Left cardiac atrium (tissue), 4 donors: ENCODE measurements at places on chromosomes 13 and 19. TPM values are rescaled to one million over a fixed set of nuclear protein-coding genes. Genes with fewer than 3 reads are reported as not detected.

The NLRP7 gene
- not detected for total RNA-seq

DNA sequence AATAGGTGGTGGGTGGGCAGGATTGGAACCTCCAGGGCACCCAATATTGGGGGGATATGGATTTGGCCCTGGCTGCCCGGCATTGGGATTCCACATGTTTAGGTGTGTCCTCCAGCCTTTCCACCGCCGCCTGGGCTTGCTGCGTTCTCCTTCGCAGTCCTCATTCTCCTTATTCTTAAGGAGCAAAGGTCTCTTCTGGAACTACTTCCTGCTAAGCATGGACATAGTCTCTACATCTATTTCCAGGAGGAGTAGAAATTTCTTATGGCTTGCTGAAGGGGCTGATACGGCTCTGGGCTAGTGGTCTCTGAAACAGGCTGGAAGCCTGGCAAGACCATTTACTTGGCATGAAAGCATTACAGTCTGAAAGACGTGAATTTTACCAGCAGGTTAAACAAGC is 9.2 kb upstream of the FCGBP start:
- DNase-seq, result no peak

DNA sequence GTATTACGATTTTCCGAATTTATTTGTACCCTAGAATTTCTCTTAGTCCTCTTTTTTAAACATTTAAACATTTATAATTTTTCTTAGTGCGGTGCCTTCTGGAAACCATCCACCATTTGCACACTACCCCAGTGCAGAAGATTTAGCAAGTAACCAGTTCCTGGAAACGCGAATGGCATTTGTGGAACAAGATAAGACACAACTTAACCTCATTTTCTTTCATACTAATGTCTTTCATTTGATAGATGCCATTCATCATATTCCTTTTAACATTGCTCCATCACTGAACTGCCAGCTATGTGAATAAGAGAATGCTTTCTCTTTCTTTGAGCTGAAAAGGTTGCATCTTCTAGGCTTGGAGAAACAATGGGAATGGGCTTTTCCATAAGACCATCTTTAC is 6.8 kb downstream of the FRY start:
- no peak for DNase-seq

DNA sequence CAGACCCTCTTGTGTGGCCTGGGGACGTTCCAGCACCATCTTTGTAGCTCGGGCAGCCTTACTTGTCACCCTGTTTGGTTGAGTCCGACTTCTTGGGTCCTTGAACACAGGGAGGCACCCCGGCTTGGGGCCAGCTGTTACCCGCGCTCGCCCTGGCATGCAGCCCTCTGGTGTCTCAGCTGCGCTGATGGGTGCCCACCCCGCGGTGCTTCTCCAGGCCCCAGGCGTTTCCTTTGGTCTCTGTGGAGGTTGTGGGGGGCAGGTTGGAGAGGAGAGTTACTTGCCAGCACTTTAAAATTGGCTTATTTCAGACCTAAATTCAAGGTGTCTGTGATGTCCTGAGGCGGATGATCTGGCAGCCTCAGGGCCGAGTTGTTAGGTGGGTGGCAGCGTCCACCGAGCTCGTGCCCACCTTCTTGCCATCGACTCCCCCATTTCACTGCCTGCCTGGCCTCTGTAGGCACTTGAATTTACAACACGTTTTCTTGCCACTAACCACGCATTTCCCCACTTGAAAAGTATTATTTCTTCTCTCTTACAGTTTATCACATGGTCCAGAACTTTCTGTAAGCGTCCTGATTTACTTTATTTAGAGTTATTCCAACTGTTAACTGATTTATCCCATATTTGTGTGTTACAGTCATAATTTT is 16.9 kb downstream of the UBAC2 start:
- no peak for DNase-seq

- no peak for DNase-seq
These were observed 132.7 kb downstream of the UGGT2 start for GRCh38 chr13:95920485-95920884.

DNA sequence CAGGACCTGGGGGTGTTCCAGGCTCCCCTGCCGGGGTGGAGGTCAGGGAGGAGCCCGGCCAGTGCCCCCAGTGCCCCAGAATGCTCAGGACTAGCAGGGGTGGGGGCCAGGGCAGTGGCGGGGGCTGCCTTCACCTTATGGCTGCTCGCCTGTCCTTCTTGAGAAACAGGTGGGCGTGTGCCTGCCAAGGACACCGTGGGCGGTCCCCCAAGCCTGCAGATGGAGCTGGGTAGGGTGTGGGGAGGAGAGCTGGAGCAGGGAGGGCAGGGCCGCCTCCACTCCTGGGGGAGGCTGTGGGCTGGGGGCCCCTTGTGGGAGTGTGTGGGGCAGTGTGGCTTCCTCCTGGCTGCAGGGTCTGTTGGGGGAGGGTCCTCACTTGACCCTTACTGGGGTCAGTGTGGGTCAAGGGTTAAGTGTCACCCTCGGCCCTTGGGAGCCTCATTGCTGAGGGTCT is 160.1 kb downstream of the KDM4B start:
- peak; percentile 76 for DNase-seq

DNA sequence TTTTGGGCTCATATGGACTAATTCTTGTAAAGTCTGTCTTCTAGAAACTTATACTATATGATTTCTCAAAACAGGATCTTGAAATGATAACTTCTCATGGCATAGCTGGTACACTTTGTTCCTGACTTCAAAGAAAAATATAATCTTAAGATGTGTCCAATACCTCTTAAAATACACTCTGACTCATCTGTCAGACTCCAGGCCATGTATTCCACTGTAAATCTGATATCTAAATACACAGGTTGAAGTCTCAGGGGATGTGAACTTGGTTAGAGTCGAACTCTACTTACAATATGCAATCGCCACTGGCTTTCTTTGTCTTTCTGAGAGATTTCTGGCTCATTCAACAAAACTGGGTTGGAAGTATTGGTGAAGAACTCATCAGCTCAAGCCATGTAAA is 99.8 kb downstream of the LACC1 start:
- DNase-seq, result no peak

DNA sequence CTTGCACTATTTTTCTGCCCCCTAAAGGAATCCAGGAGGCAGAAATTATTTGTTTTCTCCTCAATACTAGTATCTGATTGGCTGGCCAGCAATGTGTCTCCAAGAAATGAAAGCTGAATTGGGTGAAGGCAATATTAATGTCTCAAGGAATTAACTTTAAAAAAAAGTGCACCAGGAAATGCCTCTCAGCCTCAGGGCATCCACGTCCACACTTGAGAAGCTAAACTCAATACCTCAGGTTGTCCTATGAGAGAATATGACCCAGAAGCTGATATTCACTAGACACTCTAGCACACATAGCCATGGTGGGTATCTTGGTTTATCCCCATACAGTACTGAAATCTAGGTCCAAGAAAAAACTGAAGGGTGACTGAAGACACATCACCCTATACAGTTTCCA is 2.1 kb downstream of the ZNF91 start:
- DNase-seq, result no peak

- no peak for DNase-seq
These were observed 5.4 kb upstream of the PLAUR start for GRCh38 chr19:43675269-43675879.

- no peak for DNase-seq
These were observed 180.5 kb downstream of the EFNB2 start for GRCh38 chr13:106354961-106355360.

- DNase-seq, result no peak
These were observed 96.5 kb downstream of the MIPEP start for GRCh38 chr13:23792680-23793079.

GRCh38 chr13:22596171-22596863 is 584.5 kb upstream of the SGCG start:
- DNase-seq, result no peak

The TMEM145 gene
- 1.4 TPM for total RNA-seq

GRCh38 chr13:105089858-105090643 is 1445.4 kb downstream of the EFNB2 start:
- no peak for DNase-seq

GRCh38 chr19:7196763-7197118 is 97.5 kb downstream of the INSR start:
- DNase-seq, result peak; percentile 42

The MBD3L2 gene
- not detected for total RNA-seq

The KIR2DL4 gene
- not detected for total RNA-seq

GRCh38 chr19:29275266-29275665 is 62.3 kb upstream of the UQCRFS1 start:
- no peak for DNase-seq

DNA sequence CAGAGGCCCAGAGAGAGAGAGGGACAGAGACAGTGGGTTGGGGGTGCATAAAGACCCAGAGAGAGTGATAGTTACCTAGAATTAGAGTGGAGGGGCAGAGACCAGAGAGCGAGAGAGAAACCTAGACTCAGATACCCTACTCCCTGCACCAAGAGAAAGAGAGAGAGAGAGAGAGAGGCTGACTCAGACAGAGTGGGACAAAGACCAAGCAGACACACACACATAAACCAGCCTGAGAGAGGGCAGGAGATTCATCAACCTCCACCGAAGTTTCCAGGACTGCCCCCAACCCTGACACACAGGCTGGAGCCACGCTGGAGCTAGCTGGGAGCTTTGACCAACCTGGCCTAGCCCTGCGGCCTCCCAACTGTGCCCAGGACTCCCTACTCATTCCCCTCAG is 12.9 kb downstream of the SYT3 start:
- DNase-seq, result no peak
